ENCODE measurements at places on chromosomes 6 and 20.

DNA sequence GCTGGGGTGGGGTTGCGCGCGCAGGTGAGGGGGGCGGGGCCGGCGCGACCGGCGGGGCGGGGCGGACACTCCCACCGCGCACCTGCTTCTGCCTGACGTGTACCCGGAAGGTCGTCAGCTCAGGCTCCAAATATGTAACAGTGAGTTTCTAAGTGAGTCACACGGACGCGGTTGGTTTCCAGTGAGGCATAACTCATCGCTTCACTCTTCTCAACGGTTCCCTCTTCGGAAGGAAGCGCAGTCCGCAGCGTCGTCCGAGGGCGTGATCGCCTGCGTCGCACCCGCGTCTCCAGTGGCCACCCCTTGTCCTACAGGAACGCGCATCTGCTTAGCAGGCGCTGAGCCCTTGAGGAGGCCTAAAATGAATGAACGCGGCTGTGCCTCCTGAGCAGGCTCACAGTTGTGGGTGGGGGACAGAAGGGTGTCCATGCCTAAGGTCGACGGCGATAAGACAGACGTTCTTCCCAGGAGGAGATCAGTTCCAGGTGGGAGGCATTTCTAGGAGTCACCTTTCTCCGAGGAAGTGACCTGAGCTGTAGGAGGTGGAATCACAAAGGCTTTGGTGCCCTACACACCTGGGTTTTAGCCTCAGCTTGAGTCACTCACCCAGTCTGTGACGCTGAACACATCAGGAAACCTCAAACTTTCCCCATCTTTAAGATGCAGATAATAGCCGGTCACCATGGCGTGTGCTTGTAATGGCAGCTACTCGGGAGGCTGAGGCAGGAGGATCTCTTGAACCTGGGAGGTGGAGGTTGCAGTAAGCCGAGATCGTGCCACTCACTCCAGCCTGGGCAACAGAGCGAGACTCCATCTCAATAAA is 50.9 kb upstream of the EZR start:
- DNase-seq = peak; percentile 73

DNA sequence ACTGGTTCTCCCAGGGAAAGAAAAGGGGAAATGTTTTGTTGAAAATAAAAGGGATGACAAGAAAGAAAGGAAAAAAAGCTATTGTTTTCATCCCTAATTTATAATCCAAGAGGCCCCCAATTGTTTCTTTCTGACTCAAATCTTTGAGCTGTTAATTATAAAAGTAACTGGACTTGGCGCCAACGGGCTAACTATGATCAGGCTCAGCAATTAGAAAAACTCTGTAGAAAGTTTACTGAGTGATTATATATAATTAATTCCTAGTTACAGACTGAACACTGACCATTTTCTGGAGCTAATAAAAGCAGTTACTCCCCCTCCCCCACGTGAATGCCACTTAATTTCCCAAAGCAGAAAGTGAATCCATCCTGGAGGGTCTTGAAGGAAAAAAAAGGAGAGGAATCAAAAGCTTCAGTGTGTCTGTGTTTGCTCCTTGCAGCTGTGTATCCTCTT is 3.2 kb downstream of the ZMYND8 start:
- no peak for DNase-seq

DNA sequence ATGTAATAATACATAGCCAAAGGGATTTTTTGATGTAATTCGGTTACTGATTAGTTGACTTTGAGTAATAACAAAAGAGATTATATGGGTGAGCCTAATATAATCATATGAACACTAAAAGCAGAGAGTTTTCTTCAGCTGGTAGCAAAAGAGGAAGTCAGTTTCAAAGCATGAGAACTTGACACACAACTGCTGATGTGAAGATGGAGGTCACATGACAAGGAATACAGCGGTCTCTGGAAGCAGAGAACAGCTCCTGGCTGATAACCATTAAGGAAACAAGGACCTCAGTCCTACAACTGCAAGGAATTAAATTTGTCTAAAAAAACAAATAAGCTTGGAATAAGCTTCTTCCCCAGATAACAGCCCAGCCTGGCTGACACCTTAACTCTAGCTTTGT is 154.5 kb upstream of the PRND start:
- DNase-seq = no peak

DNA sequence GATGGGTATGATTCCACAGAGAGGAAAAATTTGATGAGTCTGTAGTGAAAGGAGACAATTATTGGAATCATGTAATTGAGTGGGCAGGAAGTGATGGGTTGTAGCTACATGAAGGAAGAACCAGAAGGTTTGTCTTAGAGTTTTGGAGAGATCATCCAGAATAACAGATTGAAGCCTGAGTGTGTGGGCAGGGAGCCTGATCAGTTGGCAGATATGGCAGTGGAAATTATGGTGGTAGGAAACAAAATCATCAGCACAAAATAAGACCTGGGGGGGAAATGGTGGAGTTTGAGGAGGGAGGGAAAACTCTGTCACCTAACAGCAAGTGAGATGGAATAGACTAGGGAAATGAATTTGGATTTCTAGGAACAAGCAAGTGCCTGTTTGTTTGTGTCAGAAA is 606.6 kb upstream of the MAP3K7 start:
- DNase-seq = no peak

GRCh38 chr20:3175270-3175669 is 1.9 kb upstream of the LZTS3 start:
- no peak for DNase-seq

- DNase-seq = peak; percentile 34
Measured at GRCh38 chr20:45817376-45818194, 5.1 kb downstream of the UBE2C start.

GRCh38 chr6:169940481-169941271 is 189.3 kb downstream of the ERMARD start:
- DNase-seq = no peak

- DNase-seq = no peak
Measured at GRCh38 chr6:168525926-168526630, 85.1 kb downstream of the SMOC2 start.

- DNase-seq = no peak
Measured at GRCh38 chr20:48945840-48946514, 24.5 kb downstream of the ARFGEF2 start.

DNA sequence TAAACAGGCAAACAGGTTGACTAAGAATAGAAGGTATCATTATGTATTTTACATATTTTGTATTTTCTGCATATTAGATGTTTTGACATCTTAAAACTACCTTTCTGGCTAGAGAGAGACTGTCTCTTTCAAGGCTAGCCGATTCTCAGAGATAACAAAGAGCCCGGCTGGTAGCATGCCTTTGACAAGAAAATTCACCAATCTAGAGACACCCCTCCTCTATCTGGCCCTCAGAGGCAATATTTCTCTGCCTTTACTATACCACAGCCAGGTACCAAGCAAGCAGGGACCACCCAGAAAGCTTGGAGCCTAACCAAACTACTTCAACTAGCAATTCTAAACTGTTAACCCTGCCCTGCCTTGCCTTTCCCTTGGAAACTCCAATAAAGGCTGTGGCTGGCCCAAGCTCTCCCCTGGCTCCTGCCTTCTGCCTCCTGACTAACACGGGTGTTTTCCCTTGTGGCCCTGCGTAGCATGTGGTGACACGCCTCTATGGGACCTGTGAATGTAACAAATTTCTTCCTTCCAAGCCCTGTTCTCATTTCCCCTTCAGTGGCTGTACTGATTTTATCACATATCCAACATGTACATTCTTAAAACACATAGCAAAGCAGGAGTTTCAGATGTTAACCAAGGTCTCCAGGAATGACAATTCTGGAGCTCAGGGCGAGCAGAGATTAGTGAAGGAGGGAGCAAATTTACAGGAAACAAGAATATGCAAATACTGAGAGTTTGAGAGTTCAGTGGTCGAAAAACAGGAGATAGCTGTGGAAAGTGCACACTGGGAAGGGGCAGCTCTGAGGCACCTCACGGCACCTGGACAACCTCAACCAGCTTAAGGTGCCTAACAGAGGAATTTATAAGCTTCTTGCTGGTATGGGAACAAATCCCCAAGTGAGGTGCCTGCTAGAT is 120.8 kb downstream of the BACH2 start:
- DNase-seq = no peak

GRCh38 chr6:53864781-53865180 is 70.0 kb downstream of the LRRC1 start:
- no peak for DNase-seq

GRCh38 chr6:45613656-45614055 is 235.9 kb upstream of the SUPT3H start:
- DNase-seq = peak; percentile 89

DNA sequence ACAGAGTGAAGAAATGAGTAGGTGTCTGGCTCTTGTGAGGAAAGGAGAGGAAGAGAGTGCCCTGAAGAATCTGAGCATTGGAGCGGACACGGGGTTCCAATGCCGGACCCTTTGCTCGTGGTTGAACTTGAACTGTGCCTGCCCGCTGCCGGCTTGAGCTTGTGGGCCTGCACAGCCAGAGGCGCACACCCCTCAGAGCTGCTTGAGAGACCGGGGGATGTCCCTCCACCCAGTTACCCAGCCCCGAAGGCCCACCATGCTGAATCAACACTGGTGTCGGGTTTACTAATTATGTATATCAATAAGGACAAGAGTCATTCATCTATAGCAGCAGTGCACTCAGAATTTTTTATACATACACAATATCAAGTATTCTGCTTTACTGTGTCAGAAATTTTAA is 218.3 kb upstream of the CST7 start:
- DNase-seq = no peak

DNA sequence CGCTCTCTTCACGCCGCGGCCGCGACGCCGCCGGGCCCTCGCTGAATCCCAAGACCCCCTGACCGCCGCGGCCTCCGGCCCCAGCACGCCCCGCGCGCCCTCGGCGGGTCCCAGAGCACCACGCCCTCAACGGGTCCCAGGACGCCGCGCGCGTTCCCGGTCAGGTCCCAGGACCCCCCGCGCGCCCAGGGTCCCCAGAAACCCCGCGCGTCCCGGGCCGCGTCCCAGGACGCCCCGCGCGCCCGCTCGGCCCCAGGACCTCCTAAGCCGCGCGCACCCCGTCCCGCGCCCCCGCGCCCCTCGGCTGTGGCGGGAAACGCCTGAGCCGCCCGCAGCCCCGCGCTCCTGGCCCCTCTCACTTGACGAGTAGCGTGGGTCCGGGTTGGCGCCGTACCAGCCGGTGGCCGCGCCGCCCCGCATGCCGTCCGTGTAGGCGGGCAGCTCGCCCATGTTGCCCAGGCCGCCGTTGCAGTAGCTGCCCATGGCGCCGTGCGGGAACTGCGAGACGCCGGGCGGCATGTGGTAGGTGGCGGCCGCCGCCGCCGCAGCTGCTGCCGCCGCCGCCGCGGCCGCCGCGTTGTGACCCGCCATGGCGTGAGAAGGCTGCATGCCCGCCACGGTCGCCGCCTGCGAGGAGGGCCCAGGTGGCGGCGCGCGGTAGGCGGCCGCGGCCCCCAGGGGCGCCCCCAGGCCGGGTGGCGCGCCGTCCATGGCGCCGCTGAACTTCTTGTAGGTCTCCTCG is 556 bp downstream of the NKX2-4 start:
- DNase-seq = no peak

- no peak for DNase-seq
Measured at GRCh38 chr6:152941746-152942145, 41.1 kb downstream of the FBXO5 start.

DNA sequence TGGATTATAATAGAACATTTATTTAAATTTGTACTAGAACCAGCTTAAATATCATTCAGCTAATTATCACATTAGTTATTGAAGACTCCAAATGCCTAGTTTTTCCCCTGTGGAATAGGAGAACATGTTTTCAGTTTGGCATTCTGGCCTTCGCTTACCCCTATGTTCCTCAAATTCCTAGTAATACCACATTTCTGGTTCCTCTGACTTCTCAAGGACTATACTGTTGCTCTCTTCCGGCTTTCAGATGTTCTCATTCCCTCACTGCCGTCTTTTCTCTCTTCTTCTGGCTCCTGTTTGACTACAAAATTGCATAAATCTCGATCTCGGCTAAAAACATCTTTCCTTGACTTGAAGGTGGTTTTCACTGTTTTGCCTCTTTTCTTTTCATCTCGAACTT is 71.8 kb upstream of the KHDRBS2 start:
- DNase-seq = no peak

GRCh38 chr6:50846144-50846851 is 27.6 kb downstream of the TFAP2B start:
- no peak for DNase-seq

DNA sequence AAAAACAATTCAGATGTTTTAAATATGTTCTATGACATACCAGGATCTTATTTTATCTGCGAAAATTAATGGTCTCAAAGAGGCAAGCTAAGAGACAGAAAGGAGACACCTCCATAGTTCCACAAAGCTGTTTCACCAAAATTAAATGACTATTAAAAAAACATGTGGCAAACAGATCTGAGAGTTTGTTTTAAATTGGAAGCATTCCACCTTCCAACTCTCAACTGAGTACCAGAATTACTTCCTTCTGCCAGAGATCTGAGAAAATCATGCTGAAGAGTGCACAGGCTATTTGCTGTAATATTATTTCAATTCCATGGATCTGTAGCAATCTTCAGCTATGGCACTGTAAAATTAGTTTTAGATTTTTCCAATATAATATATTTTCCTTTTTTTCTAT is 669.5 kb upstream of the MARCKS start:
- DNase-seq = peak; percentile 52

- no peak for DNase-seq
Measured at GRCh38 chr6:151392427-151392826, 1.1 kb upstream of the ZBTB2 start.

DNA sequence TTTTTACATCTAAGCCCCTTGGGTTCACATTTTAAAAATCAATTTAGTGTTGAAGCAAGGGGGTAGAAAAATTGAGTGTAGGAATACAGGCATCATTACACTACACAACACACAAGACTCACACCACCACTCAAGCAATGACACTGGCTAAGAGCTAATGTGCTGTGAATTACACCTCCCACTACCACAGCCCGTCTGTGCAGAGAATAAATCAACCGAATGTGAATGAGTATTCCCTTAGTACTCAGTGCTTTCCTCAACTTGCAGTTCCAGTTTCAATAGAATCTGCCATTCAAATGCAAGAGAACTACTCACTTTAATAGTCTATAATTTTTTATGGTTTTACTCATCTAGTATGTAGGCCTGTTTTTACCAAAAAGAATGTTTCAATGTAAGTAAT is 114.4 kb downstream of the PDSS2 start:
- no peak for DNase-seq

GRCh38 chr6:11215773-11216172 is 16.7 kb downstream of the NEDD9 start:
- no peak for DNase-seq

DNA sequence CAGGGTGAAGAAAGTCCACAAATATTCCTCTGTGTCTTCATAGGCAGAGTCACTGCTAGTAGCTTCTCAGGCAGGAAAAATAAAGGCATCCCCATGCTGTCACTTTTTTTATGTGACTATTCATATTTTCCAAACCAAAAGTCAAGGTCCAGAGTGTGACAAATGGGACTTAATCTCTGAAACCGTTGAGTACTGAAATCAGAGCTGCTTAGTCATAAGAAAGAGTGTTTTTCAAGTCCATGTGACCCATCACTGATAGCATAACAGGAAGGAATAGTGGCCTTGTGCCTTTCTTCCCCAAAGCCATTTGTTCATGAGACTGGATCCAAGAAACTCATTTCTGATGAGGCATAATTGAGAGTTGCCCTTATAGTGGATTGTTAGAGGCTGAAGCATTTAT is 210.3 kb upstream of the TSHZ2 start:
- no peak for DNase-seq

Measured in fibroblast of skin of left quadriceps (primary cell).